ENCODE measurements at places on chromosomes 6 and 20.
A peak's percentile ranks its signal among the peaks of the same experiment; 100 is the strongest.

GRCh38 chr6:170111816-170112582 lies 178.9 kb downstream of the DLL1 start:
- no peak overlapping the region for H3K27ac ChIP-seq
- no peak for DNase-seq
- no peak overlapping the region for H3K4me3 ChIP-seq
- peaks cover 3% of the 10 kb centered on the region for H3K36me3 ChIP-seq
- H3K4me1 ChIP-seq: peaks cover 14% of the 10 kb centered on the region

DNA sequence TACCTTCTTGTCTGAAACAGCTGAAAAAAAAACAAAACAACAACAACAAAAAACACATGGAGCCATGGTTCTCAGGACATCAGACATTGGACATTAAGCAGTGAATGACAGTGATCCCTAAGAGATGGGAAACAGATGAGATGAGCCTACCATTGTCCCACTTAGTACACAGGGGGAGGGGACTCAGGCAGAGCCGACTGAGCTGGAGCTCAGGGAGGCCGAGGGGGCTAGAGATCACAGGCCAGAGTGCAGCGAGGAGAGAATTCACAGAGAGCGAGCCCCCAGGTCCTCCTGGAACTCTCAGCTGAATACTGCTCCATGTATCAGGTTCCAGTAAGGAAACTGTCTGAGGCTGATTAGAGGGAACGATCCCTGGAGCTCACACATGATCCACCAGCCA lies 134.6 kb downstream of the GRM4 start:
- H3K4me3 ChIP-seq: no peak overlapping the region
- H3K36me3 ChIP-seq: no peaks in the 10 kb centered on the region
- no peak overlapping the region for H3K27ac ChIP-seq
- no peak for DNase-seq
- peaks cover 3% of the 10 kb centered on the region for H3K27me3 ChIP-seq

- peaks cover 80% of the 10 kb centered on the region for H3K4me1 ChIP-seq
- DNase-seq: no peak
- H3K27me3 ChIP-seq: peaks cover 15% of the 10 kb centered on the region
- no peak overlapping the region for H3K27ac ChIP-seq
Observed at GRCh38 chr6:166955865-166956443, 396 bp downstream of the RNASET2 start.

GRCh38 chr6:129662980-129663431 lies 47.0 kb downstream of the ARHGAP18 start:
- H3K4me1 ChIP-seq: peaks cover 39% of the 10 kb centered on the region
- H3K4me3 ChIP-seq: no peak overlapping the region
- peaks cover 13% of the 10 kb centered on the region for H3K36me3 ChIP-seq

DNA sequence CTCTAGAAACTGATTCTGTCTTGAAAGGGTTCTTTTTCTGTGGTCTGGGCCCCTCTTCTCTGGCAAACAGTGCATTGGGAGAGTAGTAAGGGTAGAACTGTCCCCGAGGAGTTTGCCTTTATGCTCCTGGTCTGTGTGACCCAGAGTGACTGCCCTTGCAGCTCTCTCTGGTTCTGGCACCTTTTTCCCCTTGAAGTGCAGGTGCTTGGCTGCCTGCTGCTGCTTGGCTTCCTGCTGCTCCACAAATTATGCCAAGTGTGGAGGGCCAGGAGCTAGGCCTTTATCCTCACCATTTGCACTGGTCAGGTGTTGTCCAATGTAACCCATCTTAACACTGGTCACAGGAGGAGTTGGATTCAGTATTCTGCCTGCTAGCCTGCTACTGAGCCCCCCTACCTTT lies 11.2 kb downstream of the KIZ start:
- H3K27me3 ChIP-seq: peaks cover 4% of the 10 kb centered on the region
- no peak overlapping the region for H3K4me3 ChIP-seq
- no peaks in the 10 kb centered on the region for H3K4me1 ChIP-seq
- peaks cover 30% of the 10 kb centered on the region for H3K36me3 ChIP-seq
- H3K27ac ChIP-seq: no peak overlapping the region

- H3K27ac ChIP-seq: no peak overlapping the region
- H3K27me3 ChIP-seq: peaks cover 4% of the 10 kb centered on the region
- no peaks in the 10 kb centered on the region for H3K36me3 ChIP-seq
- no peak overlapping the region for H3K4me3 ChIP-seq
Observed at GRCh38 chr6:134510920-134511319, 193.0 kb upstream of the SGK1 start.

DNA sequence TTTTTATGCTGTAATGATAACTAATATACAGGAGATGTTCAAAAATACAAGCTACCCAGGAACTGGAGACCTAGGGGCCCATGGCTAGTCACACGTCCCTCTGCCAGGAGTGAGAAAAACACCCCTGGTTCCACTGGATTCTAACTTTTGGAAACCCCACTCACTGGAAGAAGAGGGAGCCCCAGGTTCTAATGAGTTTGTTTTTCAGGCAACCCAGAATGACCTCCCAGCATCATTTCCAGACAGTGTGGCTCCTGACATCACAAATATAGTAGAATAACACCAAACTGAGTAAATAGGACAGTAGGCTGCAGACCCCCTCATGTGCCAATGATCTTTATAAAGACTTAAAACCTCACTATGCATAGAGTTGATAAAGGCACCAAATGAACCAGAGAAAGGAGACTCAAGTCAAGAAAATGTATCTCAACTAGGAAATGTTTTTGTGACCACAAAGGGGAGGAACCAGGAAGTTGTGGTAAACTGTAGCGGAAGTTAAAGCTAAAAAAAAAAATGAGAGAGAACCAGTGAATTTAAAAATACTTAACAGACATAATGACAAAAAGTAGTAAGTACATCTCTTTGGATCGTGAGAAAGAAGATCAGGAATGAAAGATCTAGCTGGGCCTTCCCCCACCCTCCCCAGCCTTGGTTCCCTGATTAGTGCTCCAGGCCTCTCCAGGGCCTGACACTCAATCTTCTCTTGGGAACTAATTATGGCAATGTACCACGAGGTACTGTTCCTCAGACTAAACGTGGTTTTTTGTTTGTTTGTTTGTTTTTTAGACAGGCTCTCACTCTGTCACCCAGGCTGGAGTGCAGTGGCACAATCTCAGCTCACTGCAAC lies 19.8 kb downstream of the HLA-E start:
- H3K36me3 ChIP-seq: no peaks in the 10 kb centered on the region
- H3K4me1 ChIP-seq: peaks cover 58% of the 10 kb centered on the region
- peak overlapping the region; percentile 94 for H3K27ac ChIP-seq
- peak overlapping the region; percentile 86 for H3K4me3 ChIP-seq

- H3K36me3 ChIP-seq: no peaks in the 10 kb centered on the region
- no peak overlapping the region for H3K4me3 ChIP-seq
- DNase-seq: no peak
- peaks cover 5% of the 10 kb centered on the region for H3K27me3 ChIP-seq
Observed at GRCh38 chr6:169008641-169009257, 244.9 kb downstream of the THBS2 start.

GRCh38 chr20:21453690-21454089 lies 56.4 kb upstream of the NKX2-4 start:
- no peak overlapping the region for H3K27ac ChIP-seq
- DNase-seq: no peak
- peaks cover 12% of the 10 kb centered on the region for H3K27me3 ChIP-seq
- H3K36me3 ChIP-seq: no peaks in the 10 kb centered on the region

- no peaks in the 10 kb centered on the region for H3K36me3 ChIP-seq
- H3K27me3 ChIP-seq: no peaks in the 10 kb centered on the region
- no peak for DNase-seq
- no peak overlapping the region for H3K4me3 ChIP-seq
- H3K4me1 ChIP-seq: peaks cover 6% of the 10 kb centered on the region
Observed at GRCh38 chr20:57770852-57771720, 61.3 kb upstream of the PMEPA1 start.

DNA sequence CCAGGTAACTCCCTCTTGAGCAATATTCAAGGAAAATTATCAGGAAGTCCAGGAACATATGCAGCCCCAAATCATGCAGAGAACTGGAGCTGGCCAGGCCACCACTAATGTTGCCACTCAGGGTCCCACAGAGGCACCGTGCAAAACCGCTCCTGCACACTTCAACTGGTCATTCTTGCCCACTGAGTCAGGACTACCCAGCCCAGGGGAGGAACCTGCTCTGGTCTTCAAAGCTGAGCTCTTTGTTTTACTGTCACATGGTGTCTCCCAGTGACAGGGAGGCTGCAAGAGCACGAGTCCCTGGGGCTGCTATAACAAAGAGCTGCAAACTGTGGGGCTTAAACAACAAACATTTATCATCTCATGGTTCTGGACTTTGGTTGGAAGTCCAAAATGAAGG lies 336.0 kb upstream of the PRDM1 start:
- H3K27ac ChIP-seq: no peak overlapping the region
- H3K36me3 ChIP-seq: peaks cover 4% of the 10 kb centered on the region
- no peak overlapping the region for H3K4me3 ChIP-seq
- no peaks in the 10 kb centered on the region for H3K27me3 ChIP-seq

DNA sequence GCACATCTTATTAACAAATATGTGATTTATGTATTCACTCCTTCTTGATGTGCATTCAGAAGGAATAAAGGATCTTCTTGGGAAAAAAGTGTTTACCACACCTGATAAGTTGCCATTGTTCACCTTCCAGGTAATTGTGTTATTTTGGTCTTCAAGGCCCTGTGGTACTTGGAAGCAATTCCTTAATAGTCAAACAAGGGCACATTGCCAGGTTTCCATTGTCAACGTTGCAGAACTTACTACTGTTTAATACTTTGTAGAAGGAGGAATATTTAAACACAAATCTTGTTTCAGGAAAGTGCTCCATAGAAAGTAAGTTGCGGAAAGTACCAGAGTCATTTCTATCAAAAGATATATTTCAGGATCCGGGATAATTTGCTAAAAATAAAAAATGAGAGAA lies 129.5 kb upstream of the SGK1 start:
- no peak for DNase-seq
- H3K4me1 ChIP-seq: no peaks in the 10 kb centered on the region
- no peaks in the 10 kb centered on the region for H3K36me3 ChIP-seq
- no peak overlapping the region for H3K27ac ChIP-seq

GRCh38 chr20:48932375-48932941 lies 10.9 kb downstream of the ARFGEF2 start:
- no peaks in the 10 kb centered on the region for H3K36me3 ChIP-seq
- H3K27me3 ChIP-seq: no peaks in the 10 kb centered on the region
- no peak overlapping the region for H3K4me3 ChIP-seq
- no peak for DNase-seq

- no peaks in the 10 kb centered on the region for H3K27me3 ChIP-seq
- no peak overlapping the region for H3K4me3 ChIP-seq
- peak overlapping the region; percentile 77 for H3K27ac ChIP-seq
- no peak for DNase-seq
Observed at GRCh38 chr20:25013478-25014380, 21.2 kb upstream of the APMAP start.

- peaks cover 23% of the 10 kb centered on the region for H3K27me3 ChIP-seq
- H3K4me3 ChIP-seq: peak overlapping the region; percentile 96
- H3K36me3 ChIP-seq: peaks cover 8% of the 10 kb centered on the region
- no peak for DNase-seq
- peaks cover 57% of the 10 kb centered on the region for H3K4me1 ChIP-seq
- peak overlapping the region; percentile 96 for H3K27ac ChIP-seq
Observed at GRCh38 chr6:4017834-4018170, 61.1 kb downstream of the FAM217A start.

- no peak for DNase-seq
- H3K27ac ChIP-seq: no peak overlapping the region
- H3K4me3 ChIP-seq: no peak overlapping the region
- peaks cover 5% of the 10 kb centered on the region for H3K27me3 ChIP-seq
- H3K4me1 ChIP-seq: no peaks in the 10 kb centered on the region
Observed at GRCh38 chr20:34564833-34565232, 6.3 kb downstream of the MAP1LC3A start.

DNA sequence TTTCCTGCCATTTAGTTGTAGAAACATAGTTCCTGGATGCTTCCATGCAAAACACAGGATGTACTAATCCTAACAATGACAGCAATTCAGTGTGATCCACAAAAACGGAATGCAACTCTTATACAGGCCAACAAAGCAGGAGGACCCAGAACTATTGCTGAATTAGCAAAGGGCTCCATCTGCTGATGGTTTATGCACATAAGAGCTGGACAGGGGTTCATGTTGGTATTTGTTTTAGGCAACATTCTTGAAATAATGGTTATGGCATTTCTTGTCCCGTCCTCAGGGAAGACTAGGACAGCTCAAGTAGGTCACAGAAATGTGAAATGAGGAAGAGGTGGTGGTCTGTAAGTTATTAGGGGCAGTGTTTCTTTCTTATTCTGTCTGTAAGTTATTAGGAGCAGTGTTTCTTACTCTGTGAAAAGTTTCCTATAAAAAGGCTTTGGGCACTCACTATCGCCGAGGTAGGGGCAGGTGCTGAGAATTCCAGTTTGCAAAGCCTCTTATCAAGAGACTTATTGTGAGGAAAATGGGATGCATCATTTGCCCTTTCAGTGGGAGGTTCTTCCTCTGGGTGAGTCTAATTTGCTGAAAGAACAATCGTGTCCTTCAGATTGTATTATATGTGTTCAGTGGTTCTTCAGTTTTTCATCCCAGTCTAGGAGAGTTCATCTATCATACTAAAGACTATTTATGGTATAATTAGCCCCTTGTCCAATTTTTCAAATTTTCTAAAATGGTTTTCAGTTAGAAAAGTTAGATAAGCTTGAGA lies 171.1 kb downstream of the MCHR2 start:
- no peak for DNase-seq
- H3K4me1 ChIP-seq: no peaks in the 10 kb centered on the region
- no peaks in the 10 kb centered on the region for H3K36me3 ChIP-seq
- H3K4me3 ChIP-seq: peak overlapping the region; percentile 39
- H3K27ac ChIP-seq: no peak overlapping the region

DNA sequence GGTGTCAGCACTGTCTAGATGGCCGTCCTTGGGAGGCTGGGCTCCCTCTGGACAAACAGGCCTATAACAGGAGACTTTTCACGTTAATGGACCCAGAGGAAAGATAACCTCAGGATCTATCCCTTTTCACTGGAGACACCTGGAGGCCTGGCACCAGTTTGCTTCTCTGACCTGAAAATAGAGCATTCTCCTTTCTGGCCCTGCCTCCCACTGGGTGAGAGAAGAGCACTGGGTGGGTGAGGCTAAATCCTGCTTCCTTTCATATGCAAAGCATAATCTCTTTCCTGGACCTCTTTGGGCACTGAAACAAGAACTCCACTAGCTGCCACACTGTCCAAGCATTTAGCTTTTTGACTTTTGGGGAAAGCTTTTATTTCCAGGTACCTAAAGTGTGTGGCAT lies 78.3 kb downstream of the FOXO3 start:
- H3K36me3 ChIP-seq: no peaks in the 10 kb centered on the region
- no peak overlapping the region for H3K4me3 ChIP-seq
- DNase-seq: no peak
- no peaks in the 10 kb centered on the region for H3K27me3 ChIP-seq
- H3K27ac ChIP-seq: no peak overlapping the region
- peaks cover 71% of the 10 kb centered on the region for H3K4me1 ChIP-seq

DNA sequence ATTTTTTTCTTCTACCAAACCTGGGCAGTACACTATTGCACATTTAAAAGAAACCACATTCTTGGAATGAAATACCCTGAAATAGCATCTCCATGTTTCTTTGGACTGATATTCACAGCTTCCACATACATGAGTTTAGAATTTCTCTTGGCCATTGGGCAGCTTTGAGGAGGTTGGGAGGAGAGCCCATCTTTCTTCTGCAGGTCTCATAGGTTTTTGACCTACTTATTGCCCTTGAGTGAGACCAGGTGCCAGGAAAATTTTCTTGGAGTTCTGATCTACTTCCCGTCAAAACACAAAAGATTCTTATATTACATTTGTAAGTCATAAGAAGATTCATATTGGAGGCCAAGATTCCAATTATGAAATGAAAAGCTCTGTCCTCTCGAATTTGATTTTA lies 212.0 kb downstream of the IBTK start:
- no peaks in the 10 kb centered on the region for H3K4me1 ChIP-seq
- H3K27me3 ChIP-seq: peaks cover 1% of the 10 kb centered on the region

- DNase-seq: no peak
- H3K4me3 ChIP-seq: no peak overlapping the region
- no peaks in the 10 kb centered on the region for H3K27me3 ChIP-seq
- H3K4me1 ChIP-seq: no peaks in the 10 kb centered on the region
- no peaks in the 10 kb centered on the region for H3K36me3 ChIP-seq
Observed at GRCh38 chr6:12715437-12715836, 1.1 kb upstream of the PHACTR1 start.

All from immature natural killer cell (primary cell).